ENCODE measurements at places on chromosomes 3 and 15.

DNA sequence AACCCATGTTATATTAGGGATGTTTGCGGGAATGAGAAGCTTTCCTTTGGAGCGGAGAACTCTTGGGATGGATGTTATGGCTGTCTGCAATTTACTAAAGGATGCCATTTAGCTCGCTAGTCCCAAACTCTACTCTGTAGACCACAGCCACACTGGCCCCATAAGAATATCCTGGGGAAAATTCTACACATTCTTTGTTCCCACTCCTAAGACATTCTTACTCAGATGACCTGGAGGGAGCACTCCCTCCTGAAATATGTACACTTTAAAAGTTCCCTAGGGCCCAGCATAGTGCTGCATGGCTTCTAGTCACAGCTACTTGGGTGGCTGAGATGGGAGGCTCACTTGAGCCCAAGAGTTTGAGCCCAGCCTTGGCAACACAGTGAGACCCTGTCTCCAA, 288.7 kb upstream of the RORA start:
- DNase-seq = no peak

DNA sequence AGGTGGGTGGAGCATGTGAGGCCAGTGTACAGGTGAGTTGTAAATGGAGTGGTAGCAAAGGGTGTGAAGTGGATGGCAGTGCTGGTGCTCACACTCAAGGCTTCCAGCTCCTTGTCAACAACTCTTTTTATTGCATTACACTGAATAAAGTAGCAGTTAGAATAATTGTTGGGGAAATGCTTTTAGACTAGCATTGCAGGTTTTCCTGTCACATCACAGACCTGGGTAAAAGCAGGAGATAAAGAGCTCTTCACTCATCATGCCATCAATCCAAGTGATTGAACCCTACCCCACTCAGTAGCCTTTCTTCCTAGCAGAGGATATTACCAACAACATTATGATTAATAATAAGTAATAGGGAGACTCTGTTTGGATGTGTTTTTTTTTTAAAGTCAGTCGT, 81.6 kb downstream of the CDIN1 start:
- no peak for DNase-seq

DNA sequence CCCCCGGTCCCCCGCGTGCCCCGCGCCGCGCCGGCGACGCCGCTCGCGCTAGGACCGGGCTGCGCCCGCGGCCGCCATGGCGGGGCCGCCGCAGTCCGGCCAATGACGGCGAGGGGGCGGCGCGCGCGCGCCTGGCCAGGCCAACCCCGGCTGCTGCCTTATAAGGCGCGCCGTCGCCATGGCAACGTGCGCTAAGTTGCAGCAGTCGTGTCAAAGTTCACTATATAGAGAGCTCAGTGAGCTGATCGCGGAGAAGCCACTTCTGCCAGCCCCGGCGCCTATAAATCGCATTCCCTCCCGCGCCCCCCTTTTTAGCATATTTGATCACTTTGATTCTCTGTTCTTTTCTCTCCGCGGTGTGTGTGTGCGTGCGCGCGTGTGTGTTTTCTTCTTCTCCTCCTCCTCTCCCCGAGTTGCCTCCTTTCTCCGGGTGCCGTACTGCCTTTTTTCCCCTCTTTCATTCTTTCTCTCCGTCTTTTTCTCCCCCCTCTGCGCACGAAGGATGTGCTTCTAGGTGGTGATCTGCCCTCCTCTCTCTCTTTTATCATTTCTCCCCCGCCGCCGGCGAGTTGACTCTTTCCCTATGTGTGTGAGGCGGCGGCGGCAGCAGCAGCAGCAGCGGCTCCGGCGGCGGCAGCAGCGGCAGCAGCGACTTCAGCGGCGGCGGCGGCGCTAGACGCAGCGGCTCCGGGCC, at the start of gene NR2F2:
Gene NR2F2 (plus strand): TSS at position 251 of the 694 bp plus-strand sequence. CDS start 1,406 bp downstream, outside the sequence.
- DNase-seq = peak; percentile 90

DNA sequence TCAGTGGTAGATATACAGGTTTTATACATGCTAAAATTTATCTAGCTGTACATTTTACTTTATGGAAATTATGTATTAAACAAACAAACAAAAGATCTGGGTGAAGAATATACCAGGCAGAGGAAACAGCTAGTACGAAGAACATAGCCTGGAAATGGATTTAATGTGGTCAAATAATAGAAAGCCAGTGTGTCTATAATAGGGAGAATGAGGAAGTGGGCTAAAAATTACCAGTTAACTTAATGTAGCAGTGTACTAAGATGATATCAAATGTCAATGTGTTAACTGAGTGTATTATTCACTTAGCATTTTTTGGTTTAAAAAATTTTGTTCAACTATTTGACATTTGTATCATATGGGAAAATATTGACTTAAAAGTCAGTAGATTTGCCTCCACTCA, 22.8 kb upstream of the SLC15A2 start:
- DNase-seq = no peak

DNA sequence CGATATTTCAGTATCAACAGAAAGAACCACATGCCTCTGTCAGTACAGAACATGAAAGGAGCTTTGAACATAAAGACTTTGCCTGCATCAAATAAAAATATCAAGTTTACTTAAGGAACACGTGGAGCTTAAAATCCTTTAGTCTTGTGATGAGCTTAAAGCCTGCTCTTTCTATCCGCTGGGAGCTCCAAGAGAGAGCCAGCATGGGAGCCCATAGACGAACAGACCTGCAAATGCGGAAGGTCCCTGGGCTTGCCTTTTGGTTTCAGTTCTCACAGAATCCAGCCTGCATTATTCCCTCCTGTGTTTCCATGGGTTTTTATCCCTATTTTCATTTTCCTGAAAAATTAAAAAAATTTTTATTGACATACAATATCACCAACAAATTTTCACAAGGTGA, 530.6 kb upstream of the RGMA start:
- no peak for DNase-seq

- no peak for DNase-seq
Measured at GRCh38 chr3:11560746-11561145, 83.0 kb downstream of the VGLL4 start.

DNA sequence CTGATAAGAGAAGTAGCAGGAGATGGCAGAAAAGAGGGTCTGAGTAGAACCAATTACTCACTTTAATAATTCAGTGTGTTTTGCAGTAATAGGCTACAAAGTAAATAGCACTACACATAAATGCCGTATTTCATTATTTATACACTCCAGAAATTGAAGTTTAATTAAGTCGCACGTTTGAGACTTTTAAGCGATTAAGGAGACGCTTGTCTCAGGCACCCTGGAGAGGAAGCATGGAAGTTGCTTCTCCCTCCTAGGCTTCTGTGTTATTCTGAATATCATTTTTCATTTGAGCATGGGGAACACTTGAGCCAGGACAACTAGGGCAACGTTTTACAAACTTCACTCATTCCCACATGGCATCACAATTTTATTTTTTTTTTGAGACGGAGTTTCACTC, 12.2 kb downstream of the GXYLT2 start:
- no peak for DNase-seq

- no peak for DNase-seq
Measured at GRCh38 chr3:152309535-152310307, 41.0 kb downstream of the MBNL1 start.

DNA sequence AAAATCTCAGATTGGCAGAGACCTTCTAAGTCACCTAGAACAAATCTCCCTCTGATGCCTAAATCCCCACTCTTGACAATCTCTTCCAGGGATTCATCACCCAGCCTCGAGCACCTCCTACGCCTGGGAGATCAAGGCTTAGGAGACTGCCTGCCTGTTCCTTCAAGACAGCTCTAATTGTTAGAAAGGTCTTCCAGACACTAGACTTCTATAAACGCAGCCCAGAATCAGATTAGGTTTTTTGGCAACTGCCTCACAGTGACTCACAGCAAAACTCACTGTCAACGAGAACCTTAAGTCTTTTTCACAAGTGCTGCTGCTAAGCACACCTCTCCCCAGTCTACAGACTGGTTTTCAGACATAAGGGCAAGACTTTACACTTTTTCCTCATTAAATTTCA, 23.1 kb downstream of the SRGAP3 start:
- DNase-seq = no peak

- no peak for DNase-seq
Measured at GRCh38 chr3:114722530-114722929, 424.6 kb downstream of the ZBTB20 start.

- DNase-seq = no peak
Measured at GRCh38 chr3:115930922-115931321, 307.6 kb downstream of the GAP43 start.

DNA sequence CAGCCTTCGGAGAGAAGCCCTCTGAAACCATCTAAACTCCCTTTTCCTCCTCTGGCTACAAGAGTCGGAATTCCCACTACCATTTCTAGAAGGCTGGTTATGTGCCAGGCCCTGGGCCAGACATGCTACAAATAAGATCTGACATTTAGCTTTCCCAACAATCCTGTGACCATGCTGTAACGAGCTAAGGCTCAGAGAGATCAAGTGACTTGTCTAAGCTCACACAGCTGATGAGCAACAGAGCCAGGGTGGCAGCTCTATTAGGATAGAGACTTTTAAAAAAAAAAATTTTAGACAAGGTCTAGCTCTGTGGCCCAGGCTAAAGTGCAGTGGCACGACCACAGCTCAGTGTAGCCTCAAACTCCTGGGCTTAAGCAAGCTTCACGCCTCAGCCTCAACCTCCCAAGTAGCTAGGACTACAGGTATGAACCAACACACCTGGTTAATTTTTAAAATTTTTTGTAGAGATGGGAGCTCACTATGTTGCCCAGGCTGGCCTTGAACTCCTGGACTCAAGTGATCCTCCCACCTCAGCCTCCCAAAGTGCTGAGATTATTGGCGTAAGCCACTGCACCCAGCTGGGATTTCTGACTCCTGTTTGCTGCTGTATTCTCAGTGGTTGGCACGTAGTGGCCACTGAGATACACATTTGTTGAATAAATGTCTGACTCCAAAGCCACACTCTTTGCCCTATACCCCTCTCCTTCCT, 34.6 kb downstream of the LSM3 start:
- no peak for DNase-seq

GRCh38 chr15:68488966-68489365, 57.0 kb upstream of the ITGA11 start:
- DNase-seq = no peak

DNA sequence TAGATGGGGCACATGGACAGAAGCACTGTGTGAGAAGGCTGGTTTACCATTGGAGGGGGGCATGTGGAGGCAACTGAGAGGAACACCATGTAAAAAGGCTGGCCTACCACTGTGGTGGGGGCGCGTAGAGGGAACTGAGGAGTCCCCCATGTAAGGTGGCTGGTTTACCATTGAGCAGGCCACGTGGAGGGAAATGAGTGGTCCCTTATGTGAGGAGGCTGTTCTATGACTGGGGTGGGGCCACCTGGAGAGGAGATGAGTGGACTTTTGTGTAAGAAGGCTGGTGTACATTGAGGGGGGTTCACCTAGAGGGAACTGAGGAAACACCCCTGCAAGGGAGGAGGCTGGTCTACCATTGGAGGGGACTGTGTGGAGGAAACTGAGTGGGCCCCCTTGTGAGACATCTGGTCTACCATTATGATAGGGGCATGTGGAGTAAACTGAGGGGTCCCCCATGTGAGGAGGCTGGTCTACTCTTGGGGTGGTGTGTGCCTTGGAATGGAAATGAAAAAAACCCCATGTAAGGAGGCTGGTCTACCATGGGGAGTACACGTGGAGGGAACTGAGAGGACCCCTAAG, 156.9 kb downstream of the FBLN2 start:
- no peak for DNase-seq

DNA sequence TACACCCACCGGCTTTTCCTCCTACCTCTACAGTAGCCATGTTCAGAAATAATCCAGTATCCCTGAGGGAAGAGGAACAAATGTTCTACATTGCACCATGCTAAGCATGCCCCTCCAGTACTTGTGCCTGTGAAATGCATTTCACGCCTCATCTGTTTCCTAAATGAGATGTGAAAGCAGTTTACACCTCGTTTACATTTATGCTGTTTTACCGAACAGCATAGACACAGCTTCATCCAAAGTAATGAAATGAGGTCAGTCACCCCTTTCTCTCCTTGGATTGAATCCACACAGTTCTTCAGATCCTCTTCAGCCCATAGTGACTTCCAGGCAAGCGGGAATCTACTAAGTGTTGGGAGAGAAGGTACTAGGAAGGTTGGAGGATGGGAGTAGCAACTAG, 514.3 kb downstream of the PDCD6IP start:
- DNase-seq = no peak

- no peak for DNase-seq
Measured at GRCh38 chr3:78736863-78737262, 1030.9 kb downstream of the ROBO1 start.

- no peak for DNase-seq
Measured at GRCh38 chr15:60370105-60370868, 27.5 kb downstream of the ANXA2 start.

DNA sequence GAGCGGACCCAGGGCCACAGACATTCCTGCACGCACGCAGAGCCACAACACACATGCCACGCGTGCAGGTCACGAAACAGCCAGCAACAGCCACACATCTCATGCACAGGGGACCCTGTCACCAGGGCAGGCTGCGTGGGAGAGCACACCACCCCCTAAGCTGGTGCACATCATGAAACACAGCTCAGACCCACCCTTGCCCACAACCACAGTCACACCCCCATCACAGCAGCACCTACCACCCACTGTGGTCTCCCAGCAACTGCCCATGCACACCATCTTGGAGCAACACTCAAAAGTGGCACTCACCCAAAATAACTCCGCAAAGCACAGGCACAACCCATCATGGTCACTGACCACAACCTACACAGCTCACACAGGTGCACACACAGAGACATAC, 75.7 kb downstream of the OCA2 start:
- DNase-seq = no peak

DNA sequence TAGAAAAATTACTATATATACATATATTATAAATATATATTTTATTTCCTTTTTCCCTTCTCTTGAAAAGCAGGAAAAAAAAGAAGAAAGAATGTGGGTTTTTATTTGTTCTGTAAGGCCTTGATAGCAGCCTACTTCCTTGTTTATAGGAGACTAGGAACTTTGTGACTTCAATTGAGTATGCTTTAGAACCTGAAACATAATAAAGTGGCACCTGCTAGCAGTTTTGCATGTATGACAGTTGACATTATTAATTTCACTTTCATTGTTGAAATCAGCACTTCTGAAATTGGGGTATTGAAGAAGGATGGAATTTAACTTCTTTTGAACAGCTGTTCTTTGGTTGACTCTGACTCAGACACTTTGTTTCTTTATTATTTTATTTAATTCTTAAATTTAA, 56.9 kb downstream of the GLCE start:
- DNase-seq = no peak

- peak; percentile 85 for DNase-seq
Measured at GRCh38 chr3:61331929-61332552, 80.8 kb upstream of the FHIT start.

- no peak for DNase-seq
Measured at GRCh38 chr3:118550122-118550521, 484.5 kb downstream of the IGSF11 start.

- DNase-seq = no peak
Measured at GRCh38 chr3:185813691-185814215, 11.1 kb downstream of the IGF2BP2 start.

DNA sequence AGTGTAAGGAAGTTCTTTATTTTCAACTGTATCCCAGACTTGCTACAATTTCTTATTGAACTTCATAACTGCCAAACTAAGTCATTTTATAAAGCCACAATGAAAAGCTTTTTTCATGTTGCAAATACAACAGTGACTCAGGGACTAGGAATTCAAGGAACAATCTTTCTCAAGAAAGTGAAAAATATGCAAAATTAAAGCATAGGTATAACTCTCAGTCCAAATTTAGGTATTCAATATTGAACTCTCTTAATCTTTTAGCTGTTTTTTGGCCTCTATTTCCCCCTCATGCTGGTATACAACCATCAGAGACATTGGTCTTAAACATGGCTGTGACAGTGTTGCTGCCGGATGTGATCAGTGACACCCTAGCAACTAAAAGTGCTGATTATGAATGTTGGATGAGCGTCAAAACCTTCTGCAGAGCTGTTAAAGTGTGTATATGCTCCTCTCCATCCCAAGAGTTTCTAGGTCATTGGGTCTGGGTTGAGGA, 476.9 kb downstream of the ZNF385D start:
- DNase-seq = no peak
